ENCODE measurements at places on chromosomes 7 and 10.
A peak's percentile ranks its signal among the peaks of the same experiment; 100 is the strongest.

- no peak for DNase-seq
Measured at GRCh38 chr10:90318659-90319058, 539.2 kb downstream of the HTR7 start.

DNA sequence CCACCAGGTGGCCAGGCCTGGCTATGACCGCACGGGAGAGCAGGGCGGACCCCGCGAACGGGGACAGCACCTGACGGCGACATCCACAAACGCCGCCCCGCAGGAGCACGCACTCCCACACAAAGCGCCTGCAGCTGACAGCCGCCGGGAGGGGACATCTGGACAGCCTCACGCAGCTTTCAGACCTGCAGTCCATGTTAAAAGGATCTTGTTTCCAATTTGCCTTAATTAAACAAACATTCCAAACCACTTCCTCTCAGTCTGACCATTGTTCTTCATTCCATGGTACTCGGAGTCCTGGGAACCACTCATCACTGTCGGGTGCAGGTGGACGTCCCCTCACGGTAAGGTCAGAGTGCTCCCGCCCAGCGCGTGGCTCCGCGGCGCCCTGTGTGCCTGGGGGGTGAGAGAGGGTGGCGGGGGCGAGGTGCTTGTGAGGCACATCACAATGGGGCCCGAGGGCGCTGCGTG, 5.9 kb upstream of the GPER1 start:
- no peak for DNase-seq

- no peak for DNase-seq
Measured at GRCh38 chr7:73894733-73895551, 34.0 kb downstream of the TMEM270 start.

- no peak for DNase-seq
Measured at GRCh38 chr10:60281331-60281730, 108.3 kb downstream of the ANK3 start.

- DNase-seq: no peak
Measured at GRCh38 chr10:92747600-92747999, 57.8 kb downstream of the HHEX start.

DNA sequence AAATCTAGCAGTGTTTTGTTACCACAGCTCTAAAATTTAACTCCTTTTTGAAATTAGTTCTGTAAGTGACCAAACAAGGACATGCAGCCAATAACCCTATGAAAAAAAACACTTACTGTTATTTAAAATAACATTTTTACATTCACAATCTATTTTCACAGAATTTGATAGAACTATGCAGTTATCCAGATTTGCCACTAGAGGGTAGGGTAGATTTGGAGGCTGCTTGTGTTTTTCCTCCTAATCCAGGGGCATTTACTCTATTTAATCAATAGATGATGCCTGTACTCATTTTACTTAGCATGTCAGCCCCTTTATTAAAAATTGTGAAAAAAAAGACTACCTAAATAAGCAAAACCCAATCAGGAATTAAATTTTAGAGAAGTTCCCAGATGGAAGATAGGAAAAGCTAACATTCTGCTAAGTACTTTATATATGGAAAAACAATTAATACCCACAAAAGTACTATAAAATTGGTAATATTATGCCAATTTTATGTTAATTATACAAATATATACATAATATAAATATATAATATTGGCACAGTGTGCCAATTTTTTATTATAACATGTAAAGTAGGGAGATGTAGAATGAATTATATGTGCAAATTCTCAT, 18.1 kb upstream of the LIPK start:
- DNase-seq: no peak

DNA sequence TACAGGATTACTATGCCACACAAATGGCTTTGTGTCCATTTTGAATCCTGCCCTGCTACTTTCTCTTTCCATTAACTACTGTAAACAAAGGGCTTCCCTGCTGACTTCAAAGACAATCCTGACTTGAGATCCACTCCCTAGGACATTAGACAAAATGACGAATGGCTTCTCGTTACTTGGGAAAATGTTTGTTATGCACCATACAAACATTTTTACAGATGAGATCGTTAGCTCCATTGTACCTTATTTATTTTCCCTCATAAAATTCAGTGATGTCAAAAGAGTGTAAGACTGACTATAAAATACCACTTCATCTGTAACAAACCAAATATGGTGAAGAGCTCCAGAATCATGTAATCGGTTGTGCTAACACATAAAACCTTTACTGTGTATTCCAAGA, 121.8 kb downstream of the CD36 start:
- no peak for DNase-seq

DNA sequence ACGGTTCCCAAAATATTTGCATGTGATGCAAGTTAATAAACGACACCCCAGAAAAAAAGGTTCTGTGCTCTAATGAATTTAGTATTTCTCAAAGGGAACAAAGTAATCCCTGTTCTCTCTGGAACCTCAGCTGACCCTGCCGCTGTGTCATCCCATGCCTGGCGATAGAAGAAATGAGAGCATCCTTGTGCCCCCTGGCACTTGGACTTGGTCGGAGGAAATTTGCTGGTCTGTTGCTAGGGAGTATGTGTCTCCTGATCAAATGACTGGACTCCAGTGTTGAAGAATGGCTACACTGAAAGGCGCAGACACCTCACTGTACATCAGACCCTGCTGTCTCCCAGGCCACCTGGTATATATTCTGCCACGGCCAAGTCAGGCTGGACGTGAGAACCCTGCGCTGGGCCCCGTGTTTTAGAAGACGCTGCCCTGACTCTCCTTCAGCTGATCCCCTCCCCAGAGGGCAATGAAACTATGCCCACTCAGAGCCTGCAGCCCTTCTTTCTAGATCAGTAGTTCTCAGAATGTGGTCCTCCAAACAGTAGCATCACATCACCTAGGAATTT, 67.2 kb downstream of the THNSL1 start:
- no peak for DNase-seq

GRCh38 chr7:85185424-85186082, 1.3 kb downstream of the SEMA3D start:
- peak; percentile 15 for DNase-seq

- DNase-seq: no peak
Measured at GRCh38 chr7:91089382-91089963, 174.8 kb upstream of the FZD1 start.

DNA sequence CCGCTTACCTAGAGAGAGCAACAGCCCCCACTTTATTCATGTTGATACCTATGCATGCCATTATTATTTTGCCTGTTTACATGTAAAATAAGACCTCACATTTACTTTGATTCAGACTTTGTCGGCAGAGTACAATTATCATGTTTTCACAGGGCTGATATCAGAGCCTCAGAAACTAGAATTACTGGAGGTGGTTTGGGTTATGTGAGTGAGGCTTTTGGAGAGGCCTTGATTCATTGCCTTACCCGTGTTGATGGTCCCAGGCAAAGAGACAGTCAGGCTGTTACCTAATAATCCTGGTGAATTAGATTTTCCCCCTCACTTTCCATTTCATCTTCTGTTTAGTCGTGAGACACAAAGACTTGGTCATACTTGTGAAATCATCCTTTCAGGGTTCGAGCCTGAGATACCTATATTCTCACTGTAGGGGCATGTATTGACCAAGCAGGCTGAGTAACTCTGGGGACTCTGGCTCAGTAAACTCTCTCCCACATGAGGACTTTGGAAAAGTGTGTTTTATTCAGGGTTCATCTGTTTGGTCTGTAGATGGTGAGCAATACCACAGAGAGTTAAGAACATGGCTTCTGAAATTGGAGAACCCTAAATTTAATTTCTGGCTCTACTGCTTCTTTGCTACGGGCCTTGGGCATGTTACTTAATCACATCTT, 150.9 kb downstream of the CELF2 start:
- DNase-seq: no peak

GRCh38 chr7:106646256-106646655, 14.7 kb downstream of the CCDC71L start:
- no peak for DNase-seq

DNA sequence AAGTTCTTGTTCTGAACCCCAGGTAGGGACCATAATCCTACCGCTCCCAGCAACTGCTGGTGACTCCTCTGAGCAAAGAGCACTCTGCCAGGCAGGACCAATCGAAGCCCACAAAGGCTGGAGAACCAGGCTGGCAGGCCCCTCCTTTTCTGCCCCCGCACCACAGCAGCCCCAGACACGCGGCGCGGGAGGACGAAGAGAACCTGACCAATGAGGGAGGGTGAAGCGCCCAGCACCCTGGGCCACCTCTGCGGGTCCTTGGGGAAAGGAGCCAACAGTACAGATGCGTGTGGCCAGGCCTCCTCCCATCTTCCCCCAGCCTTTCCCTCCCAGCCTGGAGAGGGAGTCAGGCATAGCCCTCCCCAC, 25.9 kb downstream of the CTBP2 start:
- no peak for DNase-seq

GRCh38 chr10:66925896-66926715, at the start of gene LRRTM3:
TSS of gene LRRTM3 (plus strand) at chr10:66926036.
- peak; percentile 19 for DNase-seq

GRCh38 chr10:19918794-19919193, 102.6 kb downstream of the PLXDC2 start:
- no peak for DNase-seq

DNA sequence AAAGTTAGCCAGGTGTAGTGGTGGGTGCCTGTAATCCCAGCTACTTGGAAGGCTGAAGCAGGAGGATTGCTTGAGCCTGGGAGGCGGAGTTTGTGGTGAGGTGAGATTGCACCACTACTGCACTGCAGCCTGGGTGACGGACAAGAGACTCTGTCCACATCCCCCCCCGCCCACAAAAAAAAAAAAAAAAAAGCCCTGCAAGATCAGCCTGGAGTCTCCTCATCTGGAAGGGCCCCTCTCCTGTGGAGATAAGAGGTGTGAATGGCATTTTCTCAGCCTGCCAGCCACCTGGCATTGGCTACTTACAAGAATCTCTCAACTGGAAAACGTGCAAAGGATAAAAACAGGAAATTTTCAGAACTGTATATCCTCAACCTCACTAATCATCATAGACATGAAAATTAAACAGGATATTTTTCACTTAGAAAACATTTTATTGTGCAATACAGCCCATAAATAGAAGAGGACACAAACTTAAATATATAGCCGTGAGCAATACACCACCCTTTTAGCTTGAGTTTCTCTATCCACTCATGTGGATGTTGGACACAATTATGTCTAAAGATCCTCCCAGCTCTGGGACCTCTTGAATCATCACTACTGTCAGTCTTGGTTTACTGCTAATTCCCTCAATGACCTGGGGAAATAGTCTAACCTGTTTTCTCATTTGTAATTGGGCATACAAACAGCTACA, 11.3 kb upstream of the TSPAN15 start:
- DNase-seq: no peak

DNA sequence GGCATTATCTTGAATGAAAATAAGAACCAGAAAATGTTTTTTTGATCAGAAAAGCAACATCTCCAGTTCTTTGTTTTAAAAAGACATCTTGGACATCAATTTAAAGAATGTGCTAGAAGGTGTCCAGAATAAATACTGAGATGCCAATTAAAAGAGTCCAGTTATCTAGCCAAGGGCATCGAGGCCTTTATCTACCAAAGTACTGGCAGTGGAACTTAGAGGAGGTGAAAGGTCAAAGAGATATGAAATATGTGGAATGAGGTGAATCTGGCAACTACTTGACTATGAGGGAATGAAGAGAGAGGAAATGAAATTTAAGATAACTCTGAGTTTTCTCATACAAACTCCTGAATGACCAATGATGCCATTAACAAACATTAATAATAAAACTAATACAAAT, 154.3 kb upstream of the GNAI1 start:
- DNase-seq: no peak

- no peak for DNase-seq
Measured at GRCh38 chr7:100208911-100209408, 10.8 kb upstream of the PVRIG start.

DNA sequence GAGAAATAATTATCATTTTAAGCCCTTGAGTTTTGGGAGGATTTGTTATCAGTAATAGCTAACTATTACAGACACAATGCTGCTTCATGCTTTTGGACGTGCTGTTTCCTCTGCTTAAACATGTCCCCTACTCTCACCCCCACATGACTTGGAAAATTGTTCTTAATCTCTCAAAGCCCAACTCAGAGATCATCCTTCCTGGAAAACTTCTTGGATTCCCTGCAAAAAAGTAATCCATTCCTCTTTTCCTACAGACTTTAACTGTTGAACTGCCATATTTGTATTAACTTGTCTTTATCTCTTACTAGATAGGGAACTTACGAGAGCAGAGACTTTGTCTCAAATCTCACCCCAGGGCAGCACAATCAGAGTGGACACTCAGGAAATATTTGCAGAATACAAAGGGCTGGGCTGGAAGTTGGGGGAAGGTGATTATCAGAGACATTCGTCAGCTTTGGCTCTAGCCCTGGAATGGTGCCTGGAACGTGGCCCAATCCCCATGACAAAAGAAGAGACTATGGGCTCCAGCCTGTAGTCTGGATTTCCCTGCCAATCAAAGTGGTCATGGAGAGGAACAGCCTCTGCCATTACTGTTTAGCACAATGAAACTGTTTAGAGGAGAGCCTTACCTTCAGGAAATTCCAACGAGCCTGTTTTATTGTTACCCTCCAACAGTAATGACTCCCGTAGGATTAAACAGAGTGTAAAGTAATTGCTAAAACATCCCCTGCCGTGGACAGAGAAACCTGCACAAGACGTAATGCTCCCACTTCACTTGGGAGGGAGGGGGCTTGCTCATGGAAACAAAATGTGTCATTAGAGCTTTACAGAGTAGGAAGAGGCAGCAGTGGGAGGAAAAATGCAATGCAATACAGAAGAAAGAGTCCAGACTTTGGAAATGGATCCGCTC, 140.4 kb upstream of the AUTS2 start:
- no peak for DNase-seq

- DNase-seq: no peak
Measured at GRCh38 chr7:124250297-124251034, 217.6 kb upstream of the TMEM229A start.

GRCh38 chr7:116259871-116260440, 49.6 kb downstream of the TES start:
- DNase-seq: no peak

DNA sequence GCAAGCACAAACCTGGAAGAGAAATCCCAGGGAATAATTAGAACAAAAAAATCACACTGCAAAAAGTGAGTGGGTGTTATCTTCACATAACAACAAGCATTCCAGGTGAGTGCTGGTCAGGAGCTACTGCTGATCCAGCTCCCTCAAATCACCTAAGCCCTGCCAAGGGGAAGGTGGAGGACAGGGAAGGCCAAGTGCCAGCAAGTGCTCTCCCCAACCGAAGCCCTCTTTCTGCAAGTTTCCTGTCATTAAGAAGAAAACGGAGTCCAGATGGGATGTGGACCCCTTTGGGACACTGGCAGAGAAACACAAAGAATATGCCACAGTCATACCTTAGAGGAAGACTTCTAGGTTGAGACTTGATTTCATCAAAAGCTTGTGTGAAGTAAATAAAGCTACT, 933.0 kb upstream of the ZNF722 start:
- DNase-seq: no peak

GRCh38 chr10:66723608-66724400, 202.0 kb upstream of the LRRTM3 start:
- DNase-seq: no peak

GRCh38 chr10:33112831-33113455, 154.9 kb upstream of the ITGB1 start:
- DNase-seq: no peak

Data from left colon (tissue), 2 donors.